ENCODE measurements at places on chromosomes 2 and 18.

DNA sequence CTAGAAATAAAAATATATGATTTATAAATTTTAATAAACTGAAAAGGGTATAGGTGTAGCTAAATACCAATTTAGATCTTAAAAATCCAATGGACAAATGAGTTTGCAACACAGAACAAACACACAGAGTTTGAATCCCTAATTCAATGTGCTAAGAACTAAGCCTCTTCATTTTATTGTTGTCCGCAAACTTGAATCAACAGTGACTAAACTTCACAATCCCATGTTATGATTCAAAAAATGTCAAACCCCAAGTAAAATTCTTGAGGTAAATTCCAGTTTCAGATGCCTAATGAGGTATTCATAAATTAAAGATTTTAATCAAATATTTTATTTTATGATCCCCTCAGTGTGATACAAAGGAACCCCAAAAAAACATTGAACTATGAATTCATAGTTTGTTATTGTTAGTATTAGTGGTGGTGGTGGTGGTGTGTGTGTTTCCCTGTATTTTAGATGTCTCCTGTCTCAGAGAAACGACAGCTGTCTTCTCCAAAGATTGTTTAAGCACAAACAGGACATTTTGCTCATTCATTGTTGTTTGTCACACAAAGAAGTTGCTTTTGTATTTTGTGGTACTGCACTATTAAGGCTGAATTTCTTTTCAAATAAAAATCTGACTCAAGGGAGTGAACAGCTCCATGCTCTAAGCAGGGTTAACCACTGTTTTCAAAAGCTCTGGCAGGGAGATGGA lies 259.8 kb downstream of the OSR1 start:
- DNase-seq = no peak

DNA sequence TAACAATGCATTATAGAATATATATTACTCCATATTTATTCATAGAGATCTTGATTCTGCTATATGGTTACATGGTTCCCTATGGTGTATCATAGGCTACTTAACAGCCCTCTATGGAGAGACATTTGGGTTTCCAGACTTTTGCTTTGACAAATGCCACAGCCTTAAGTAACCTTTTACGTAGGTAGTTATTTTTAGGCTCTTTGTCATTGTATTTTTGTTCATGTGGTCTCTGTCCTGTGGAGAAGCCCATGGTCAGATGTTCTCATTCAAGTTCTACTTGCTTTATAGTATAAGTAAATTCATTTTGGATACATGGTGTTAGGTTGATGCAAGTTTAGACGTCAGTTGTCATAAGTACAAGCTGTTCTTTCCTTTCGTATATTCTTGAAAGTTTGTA lies 275.2 kb upstream of the THSD7B start:
- no peak for DNase-seq

DNA sequence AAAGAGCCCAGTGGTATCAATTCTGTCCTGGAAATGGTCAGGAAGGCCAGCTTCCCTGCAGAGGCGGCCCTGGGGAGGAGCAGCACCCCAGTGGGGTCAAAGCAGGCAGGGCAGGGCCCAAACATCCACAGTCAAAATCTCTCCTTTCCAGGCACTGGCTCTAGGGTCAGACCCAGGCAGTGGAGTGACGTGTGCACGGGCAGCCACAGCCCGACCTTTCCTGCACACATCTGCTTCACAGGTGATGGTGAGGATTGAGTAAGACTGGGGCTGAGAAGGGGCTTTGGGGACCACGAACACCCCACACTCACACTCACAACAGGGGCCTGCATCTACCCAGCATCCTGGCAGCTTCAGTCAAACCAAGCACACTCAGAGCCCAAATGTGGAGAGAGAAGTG lies 97.8 kb upstream of the GLI2 start:
- no peak for DNase-seq

DNA sequence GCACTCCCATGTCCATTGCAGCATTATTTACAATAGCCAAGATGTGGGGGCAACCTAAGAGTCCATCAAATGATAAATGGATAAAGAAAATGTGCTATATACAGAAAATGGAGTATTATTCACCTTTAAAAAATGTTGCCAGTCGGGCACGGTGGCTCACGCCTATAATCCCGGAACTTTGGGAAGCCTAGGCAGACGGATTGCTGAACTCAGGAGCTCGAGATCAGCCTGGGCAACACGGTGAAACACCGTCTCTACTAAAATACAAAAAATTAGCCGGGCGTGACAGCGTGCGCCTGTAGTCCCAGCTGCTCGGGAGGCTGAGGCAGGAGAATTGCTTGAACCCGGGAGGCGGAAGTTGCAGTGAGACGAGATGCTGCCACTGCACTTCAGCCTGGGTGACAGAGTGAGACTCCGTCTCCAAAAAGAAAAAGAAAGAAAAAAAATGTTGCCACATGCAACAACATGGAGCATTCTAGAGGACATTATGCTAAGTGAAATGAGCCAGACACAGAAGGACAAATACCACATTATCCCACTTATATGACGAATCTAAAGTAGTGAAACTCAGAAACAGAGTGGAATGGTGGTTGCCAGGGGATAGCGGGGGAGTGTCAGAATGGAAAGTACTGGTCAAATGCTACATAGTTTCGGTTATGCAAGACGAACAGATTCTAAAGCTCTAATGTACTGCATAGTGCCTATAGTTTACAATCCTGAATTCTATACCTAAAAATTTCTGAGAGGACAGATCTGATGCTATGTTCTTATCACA lies 1385.6 kb upstream of the TMEFF2 start:
- no peak for DNase-seq

- no peak for DNase-seq
Observed at GRCh38 chr2:150639383-150639782, 151.9 kb upstream of the RND3 start.

DNA sequence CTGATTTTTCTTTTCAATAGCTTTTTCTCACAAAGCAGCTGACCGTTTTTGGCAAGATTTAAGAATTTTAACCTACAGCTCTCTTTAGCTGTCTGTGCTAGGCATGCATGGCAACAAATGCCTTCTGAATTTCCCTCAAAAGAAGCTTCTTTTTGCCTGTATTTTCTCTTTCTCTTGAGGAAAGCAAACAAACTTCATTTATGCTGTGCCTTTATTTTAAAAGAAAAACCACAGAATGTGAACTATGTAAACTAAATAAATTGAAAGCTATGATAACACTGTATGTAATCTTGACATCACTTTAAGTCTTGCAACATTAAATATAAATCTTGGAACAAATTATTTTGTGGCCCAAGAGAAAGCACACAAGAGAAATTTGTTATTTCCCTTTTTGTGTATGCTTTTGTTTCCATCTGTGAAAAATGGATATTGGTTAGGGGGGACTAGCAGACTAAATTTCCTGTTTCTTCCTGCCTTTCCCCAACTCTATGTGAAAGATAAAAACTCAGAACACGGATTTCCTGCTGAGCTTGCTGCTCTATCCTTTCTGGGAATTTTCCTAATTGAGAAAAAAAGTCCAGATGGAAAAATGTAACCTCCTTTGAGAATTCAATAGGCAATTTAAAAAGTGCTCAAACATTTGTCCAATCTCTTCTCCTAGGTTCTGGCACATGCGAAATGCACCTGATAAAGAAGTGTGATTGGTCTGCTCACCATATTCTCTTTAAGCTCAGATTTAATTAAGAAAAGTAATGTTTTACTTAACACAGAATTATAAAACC lies 20.9 kb upstream of the TFPI start:
- DNase-seq = no peak

DNA sequence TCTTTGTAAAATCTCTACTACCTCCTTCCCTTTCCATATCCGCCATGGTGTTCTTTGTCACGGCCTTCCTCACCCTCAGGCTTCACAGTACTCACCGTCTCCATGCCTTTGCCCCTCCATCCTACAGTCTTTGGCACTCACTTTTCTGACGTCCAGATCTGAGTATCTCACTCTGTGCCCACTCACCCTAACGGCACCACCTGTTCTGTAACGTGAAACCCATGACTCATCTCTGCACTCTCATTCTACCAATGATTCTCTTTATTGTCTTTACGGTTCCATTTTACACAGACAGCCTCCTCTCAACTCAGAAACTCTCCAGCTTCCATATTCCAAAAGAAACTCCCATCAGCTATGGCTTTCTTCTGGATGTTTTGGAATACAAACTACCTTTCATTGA lies 56.7 kb downstream of the NETO1 start:
- DNase-seq = no peak

- DNase-seq = no peak
Observed at GRCh38 chr2:229884775-229885699, 36.8 kb downstream of the TRIP12 start.

DNA sequence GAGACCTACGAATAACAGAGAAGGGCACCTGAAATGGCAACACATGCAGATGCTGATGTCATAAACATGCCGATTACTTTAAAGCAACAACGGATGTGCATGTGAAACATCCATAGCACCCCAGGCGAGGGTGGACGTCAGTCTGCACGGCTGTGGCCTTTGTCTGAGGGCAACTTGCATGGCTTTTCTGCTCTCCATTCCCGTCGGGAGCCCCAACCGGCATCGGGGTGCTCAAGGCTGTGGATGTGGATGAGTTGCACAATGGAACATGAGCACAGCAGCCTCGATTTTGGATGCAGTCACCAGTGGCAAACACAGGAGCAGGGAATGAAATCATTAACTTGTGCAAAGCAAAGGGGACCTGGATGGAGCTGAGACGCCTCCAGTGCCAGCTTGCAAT lies 298.2 kb upstream of the SALL3 start:
- DNase-seq = no peak

DNA sequence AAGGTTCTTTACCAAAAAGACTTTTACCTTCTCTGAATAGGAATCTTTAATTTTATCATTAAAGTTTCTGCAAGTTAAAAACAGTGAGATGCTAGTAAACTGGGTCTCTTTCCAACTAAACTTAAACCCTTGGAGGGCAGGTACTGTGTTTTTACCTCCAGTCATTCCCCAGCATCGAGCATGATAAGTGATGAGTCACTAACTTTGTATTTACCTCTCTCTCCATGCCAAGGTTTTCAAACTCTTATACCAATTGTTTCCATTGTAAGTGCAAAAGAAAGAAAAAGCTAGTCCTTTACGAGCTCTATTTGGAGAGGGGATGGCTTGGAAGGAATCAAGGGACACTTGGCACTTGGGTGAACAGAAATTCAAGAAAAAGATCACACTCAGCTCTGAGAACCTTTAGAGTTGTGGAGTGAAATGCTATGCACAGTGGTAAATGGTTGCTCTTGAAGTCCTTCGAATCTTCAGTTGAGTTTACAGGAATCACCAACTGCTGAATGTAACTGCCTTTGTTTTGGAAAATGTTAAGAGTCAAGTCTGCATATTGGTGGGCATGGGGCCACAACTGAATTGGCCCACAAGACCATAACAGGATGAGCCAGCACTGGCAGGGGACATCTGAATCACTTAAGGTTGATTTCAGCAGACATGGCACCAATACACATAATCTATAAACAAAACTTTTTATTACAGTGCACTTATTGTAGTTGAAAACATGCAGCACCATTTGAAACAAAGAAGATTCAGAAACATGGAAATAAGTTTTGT lies 8.3 kb upstream of the RBM43 start:
- no peak for DNase-seq

DNA sequence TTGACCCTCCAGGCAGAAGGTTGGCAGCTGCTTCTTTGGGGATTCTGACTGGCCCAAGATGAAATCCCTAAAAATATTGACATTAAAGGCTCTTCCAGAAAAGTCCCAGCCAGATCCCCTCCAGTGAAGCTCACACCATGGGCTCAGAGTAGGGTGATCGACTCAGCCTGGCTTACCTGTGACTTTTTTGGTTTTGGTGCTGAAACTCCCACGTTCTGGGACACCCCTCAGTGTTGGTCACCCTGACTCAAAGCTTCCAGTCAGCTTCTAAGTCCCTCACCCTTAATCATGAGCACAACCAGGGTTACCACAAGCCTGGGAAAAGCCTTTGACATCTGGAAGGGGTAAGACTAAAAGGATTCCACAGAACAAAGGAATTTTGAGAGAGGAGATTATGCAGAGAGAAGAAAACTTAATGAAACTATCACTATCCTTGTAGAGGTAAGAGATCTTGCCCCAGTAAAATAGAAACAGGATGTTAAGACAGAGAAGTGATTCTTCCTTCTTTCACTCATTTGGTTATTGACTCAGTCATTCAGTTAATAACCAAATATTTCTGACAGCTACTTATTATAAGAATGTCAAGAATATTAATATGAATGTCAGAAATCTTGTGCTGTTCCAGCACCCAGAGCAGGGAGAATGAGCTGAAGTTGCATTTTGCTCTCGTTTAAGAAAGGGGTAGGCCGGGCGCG lies 66.8 kb upstream of the SEC11C start:
- no peak for DNase-seq

DNA sequence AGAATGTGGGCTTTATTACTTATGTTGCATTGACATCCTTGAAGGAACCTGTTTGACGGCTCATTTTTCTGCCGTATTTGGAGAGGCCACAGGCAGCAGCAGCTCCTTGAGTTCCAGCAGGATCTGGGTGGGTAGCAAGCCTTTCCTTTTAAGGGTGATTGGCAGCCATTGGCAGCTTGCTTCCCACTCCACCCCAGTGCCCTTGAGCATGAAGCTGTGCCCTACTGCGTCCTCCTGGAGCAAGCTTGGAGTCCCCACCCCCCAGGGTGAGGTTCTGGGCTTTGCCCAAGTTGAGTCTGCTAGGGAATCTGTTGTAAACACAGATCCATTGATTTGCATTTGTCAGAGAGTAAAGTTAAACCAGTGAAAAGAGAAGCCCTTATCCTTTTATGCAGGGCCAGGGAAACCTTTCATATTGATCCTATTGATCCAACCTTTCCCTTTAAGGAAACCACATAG lies 9.2 kb downstream of the ONECUT2 start:
- no peak for DNase-seq

DNA sequence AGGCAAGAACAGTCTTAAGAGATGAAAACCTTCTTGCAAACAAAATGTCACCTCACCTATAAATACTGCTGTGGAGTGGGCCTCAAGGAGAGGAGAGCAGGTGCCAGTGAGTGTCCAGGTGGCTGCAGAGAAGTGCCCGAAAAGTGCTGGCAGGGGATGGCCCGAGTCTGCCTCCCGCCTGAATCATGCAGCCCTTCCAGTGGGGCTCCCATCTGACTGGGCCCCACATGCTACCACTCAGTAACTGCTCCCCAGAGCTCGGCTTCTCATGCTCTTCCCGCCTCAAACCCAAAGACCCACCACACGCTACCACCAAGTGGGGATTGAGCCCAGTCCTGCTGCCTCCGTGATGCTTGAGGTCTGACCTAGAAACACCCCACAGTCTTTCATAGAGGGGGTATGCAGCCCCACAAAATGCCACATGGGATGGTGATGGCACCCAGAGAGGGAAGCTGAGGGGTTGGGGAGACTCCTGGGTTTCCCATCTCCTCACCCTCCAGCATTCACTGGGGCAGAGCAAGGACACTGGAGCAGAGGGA lies 7.4 kb downstream of the HS6ST1 start:
- DNase-seq = no peak

All from KG1 (cell line).